Liver (tissue), 10 donors: ENCODE measurements at places on chromosomes 13 and 19.
A peak's percentile ranks its signal among the peaks of the same experiment; 100 is the strongest.

GRCh38 chr13:74731731-74732130, 597.5 kb upstream of the KLF12 start:
- no peak for DNase-seq

DNA sequence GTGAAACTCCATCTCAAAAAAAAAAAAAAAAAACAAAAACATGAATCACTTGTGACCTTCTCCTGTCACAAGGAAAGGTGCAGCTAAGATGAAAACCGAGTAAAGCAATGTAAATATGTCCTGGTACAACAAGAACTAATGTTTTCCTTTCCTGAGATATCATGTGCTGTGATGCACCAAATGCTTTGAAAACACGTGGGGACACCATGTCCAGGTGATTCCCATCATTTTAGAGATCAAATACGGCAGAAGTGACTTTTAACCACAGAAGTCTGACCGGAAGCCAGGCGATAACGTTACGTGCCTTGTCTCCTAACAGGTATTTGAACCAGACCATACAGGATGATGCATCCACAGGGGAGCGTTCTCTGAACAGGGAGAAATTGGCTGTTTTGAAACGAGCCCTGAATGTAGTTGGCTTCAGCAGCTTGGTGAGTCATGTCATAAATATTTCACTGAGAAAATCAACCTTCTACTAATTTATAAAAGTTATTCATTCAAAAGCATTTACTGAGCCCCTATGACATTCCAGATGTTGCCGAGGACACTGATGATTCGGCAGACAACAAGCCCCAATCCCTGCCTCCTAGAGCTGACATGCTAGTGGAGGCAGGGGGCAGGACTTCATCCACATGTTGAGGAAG, 328.1 kb downstream of the MYO16 start:
- DNase-seq = no peak

- no peak for DNase-seq
Observed at GRCh38 chr13:26262156-26262555, 8.2 kb downstream of the CDK8 start.

GRCh38 chr13:97240788-97241734, 18.9 kb downstream of the MBNL2 start:
- no peak for DNase-seq

DNA sequence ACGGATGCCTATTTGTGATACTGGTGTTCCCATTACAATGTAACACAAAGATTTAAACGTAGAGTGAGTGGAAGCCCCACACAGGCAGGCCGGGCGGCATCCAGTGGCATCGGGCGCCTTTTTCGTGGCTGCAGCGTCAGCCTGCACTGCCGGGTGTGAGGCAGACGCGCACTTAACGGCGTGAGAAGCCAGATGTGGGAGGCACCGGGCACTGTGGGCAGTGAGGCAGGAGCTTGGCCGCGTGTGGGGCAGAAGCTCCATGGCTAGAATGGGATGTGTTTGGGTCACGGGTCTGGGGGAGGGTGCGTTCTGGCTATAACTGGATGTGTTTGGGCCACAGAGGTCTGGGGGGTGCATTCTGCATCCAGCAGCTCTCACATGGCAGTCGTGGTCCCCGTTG, 63.1 kb upstream of the F7 start:
- no peak for DNase-seq

DNA sequence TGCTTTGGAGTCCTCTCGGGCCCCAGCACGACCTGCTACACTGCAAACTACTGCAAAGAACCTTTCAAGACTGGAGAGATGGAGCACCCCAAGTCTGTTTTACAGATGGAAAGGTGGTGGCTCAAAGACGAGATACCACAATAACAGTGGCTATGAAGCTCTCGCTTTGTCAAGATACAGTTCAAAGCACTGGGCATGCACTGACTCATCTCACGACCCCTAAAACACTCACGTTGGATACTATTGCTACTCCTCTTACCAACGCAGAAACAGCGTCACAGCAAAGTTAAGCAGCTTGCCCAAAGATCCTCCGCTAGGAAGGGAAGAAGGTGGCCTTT, 24.0 kb upstream of the LAIR1 start:
- no peak for DNase-seq

DNA sequence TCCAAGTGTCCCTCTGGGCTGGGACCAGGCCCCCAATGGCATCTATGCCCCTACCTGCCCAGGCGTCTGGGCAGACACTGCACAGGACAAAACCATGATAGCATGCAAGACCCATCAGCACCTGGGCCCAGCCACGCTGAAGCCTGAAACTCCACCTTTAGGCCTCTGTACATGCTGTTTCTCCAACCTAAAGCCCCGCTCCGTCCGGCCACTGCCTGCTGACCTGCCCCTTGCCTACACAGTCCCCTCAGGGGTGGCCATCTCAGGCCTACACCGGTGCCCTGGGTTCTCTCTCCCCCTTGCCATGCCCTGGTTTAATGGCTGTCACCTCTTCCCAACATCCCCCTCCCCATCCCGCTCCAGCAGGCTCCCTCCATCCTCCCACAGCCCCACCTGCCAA, 15.3 kb downstream of the GJA3 start:
- DNase-seq = no peak

- DNase-seq = peak; percentile 91
Observed at GRCh38 chr19:17260842-17261325, 3.7 kb downstream of the USHBP1 start.

- peak; percentile 69 for DNase-seq
Observed at GRCh38 chr19:46746281-46747057, at the start of gene STRN4. Gene STRN4 (minus strand): TSS chr19:46746450. CDS start chr19:46746430, 20 bp downstream.

- DNase-seq = no peak
Observed at GRCh38 chr19:13701624-13702023, 62.7 kb upstream of the MRI1 start.

GRCh38 chr13:61142506-61142905, 273.1 kb downstream of the PCDH20 start:
- no peak for DNase-seq

- DNase-seq = no peak
Observed at GRCh38 chr19:31353833-31354232, 4.6 kb upstream of the TSHZ3 start.

- no peak for DNase-seq
Observed at GRCh38 chr13:36839281-36839680, 20.3 kb downstream of the RFXAP start.

DNA sequence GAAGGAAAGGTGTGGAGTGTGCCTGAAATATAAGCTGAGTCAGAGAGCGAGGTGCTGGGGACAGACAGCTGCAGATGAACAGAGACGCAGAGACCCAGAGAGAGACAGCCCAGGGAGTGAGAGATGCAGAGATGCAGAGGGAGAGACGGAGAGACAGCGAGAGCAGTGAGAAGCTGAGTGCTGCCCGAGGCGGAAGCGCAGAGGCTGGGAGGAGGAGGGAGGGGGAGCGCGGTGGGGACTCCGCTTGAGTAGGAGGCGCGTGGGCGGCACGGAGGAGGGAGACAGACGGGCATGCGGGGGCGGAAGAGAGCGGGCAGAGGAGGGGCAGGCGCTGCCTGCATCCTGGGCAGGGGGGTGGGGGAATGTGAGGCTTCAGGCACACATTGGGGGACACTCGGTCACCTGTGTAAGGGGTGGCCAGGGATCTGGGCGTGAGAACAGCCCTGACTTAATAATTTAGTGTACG, 25.7 kb downstream of the SLC8A2 start:
- DNase-seq = no peak

- no peak for DNase-seq
Observed at GRCh38 chr13:88112526-88112925, 441.4 kb downstream of the SLITRK5 start.

- no peak for DNase-seq
Observed at GRCh38 chr19:16620018-16620417, 8.0 kb downstream of the MED26 start.

DNA sequence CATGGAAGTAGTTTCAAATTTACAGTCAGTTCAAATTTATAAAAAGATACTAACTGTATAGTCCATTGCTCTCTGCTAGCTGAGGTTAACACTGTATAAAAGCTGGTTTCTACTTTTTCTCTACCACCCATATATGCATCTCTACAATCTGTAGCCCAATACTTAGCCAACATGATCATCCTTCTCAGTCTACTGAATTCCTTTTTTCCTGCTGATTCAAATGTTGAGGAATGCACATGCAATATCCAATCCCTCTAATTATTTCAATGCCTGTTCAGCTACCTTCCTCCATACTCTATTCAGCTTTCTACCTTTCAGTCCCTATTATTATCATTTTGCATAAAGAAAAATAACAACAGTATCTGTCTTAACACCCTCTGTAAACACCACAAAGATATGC, 15.6 kb downstream of the KPNA3 start:
- no peak for DNase-seq

- DNase-seq = no peak
Observed at GRCh38 chr13:27605099-27605498, 15.2 kb downstream of the LNX2 start.

DNA sequence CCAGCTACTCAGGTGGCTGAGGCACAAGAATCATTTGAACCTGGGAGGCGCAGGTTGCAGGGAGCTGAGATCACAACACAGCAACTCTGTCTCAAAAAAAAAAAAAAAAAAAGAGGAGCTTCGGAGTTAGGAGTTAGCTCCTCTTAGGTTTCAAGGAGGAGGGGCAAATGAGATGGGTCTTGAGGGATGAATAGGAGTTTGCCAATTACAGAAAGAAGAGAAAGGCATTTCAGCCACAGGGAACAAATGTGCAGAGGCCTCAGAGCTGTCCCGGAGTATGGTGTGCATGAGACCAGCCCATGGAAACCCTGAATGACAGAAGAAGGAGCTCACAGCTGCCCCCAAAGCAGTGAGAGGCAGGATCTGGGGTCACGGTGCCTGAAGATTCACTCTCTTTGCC, 24.6 kb downstream of the TLE2 start:
- no peak for DNase-seq

DNA sequence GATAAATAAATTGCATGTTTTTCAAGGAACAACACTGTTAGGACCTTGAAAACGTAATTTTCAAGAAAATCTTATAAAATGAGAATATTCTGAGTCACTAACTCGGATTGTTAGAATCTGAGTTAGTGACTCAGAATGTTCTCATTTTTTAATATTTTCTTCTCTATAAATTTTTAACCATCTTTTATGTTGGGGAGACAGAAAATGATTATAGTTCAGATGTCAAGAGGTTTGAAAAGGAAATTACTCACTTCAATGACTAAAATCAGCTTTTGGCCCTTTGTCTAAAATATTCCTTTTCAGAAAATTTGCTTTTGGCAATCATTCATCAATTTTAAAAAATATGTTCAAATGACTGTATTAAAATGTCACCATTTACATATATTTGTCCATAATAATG, 264.2 kb upstream of the EDNRB start:
- no peak for DNase-seq

- DNase-seq = no peak
Observed at GRCh38 chr19:45917421-45918091, 3.0 kb upstream of the NANOS2 start.

GRCh38 chr19:14354445-14354844, 26.8 kb upstream of the ADGRE5 start:
- no peak for DNase-seq

GRCh38 chr13:45674908-45675307, 27.2 kb upstream of the CBY2 start:
- DNase-seq = no peak

DNA sequence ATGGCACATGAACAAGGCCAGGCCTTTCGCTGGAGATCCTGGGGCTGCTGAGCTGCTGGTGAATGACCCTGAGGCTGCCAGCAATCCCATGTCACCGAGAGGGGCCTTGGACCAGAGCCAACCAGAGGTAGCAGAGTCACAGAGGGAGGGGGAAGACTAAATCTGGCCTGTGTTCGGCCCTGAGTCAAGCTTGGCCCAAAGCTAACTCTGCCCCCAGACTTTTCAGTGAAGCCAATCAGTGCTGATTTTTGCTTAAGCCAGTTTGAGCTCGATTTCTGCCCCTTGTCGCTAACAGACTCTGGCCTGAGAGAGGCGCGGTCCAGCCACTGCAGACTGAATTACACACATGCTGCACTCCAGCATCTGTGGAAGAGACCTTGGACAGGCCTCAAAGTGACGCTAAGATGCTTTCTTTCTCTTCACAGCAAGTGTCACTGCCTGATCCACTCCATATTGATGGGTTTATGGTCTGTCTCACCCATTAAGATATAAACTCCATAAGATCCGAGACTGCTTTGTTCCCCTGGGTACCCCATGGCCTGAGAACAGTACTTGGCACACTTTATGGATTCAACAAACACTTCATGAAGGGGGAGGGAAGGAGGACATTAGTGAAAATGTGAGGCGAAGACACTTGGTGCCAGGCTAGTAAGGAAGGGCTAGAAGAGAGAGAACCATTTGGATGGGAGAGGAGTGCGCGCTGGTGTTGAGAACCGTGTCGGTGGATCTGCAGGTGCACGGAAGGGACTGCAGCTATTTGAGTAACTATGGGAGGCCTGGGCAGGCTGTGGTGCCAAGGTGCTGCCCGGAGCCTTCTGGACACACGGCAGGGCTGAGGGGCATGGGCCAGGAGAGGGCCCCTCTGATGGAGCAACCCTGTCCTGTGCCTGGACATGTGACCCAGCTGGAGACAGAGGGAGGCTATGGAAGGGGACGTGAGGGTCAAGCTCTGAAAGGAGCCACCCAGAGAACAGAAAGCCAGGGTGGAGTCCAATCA, 17.6 kb downstream of the RANBP3 start:
- peak; percentile 68 for DNase-seq

- DNase-seq = no peak
Observed at GRCh38 chr13:113992276-113993005, 18.6 kb upstream of the C13orf46 start.

DNA sequence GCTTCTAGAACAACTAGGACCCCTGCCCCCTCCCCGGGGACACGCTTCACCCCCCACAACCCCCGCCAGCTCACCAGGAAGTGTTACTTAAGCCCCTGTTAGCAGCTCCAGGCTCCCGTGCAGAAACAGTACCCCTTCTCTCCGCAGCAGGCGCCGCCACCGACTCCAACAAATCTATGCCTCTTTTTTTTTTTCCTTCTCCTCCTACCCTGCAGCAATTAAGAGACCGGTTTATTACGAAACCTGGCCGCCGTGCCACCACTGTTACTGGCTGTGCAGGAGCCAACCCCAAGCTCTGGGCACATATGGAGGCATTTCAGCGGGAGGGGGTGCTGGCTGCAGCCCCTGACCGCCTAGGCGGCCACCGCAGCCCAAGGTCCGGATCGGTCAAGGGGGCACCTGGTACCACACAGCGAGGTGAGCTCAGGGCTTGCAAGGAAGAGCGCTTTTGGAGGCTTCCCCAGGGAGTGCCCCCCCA, 2.4 kb downstream of the GADD45B start:
- DNase-seq = no peak

- DNase-seq = no peak
Observed at GRCh38 chr13:27783111-27783510, 9.2 kb upstream of the GSX1 start.

- no peak for DNase-seq
Observed at GRCh38 chr19:43406297-43406696, 8.4 kb upstream of the TEX101 start.
